Cortex of kidney (tissue), 1 donor: ENCODE measurements at places on chromosomes 12 and 14.

DNA sequence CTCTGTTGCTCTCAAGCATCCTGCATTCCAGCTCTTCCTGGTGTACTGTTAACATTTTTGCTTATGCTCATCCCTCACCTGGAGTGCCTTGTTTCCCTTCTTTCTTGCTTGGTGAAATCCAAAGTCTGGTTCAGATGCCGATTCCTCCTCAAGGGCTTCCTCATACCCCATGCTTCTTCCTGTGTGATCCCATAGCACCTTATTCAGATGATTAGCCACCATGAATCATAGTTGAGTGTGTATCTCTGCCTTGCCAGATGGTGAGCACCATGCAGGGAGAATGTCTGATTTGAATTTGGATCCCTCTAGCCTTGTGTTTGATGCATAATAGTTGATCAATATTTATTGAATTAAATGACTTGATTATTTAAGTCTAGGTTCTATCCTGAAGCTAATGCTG lies 39.4 kb upstream of the ANO4 start:
- DNase-seq: no peak

DNA sequence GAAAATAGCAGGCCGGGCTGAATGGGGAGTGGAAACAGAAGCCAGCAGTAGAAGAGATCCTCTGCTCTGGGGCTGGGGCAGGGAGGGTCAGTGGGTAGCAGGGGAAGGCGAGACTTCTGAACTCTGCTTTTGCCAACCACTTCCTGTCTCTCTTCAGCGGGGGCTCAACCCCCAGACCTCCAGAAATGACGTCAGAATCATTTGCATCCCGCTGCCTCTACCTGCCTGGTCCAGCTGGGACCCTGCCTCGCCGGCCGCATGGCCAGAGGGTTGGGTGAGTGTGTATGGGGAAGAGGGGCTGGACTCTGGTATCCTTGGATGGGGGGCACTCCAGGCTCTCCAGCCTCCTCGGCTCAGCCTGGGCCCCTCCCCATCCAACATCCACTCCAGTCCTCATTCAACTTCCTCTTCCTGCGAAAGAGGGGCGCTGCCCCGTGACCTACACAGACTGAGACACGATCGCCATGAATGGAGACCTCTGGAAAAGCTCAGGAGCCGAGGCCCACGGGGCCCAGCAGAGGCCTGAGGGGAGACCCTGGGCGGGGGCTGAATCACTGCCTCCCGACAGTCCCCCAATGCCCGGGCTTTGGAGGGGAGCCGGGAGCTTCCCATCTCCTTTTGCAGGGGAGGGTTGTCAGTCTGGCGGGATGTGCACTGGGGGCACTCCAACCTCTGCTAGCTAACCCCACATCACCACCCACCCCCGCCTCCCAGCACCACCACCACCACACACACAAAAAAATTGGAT lies 458 bp upstream of the HOXC4 start:
- DNase-seq: no peak

DNA sequence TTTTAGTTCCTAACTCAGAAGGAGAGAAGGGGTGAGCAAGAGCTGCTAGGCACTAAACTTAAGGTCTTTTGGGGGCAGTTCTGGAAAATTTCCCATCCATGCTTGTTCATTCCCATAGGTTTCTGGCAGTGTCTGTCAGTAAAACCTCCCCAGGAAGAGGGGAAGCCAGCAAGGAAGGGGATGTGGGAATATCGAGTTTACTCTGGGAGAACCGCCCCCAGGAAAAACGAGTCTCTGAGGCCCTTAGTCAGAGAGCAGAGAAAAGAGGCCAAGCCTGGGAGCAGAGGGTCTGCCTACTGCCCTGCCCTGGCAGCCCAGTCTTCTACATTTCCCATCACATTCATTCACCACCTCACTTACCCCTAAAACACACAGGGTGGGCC lies 55.9 kb downstream of the TMCC3 start:
- DNase-seq: no peak

DNA sequence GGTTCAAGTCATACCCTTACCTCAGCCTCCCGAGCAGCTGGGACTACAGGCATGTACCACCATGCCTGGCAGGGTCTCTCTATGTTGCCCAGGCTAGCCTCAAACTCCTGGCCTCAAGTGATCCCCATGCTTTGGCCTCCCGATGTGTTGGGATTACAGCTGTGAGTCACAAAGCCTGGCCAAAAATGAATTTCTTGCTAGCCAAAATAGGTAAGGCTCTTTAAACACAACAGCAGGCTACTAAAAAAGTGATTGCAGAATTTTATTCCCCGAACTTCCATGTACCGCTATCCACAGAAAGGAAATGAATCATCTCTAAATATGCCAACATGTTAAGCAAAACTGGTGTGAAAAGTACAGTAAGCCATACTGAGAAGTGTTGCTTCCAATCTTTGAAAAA lies 50.6 kb downstream of the WDHD1 start:
- DNase-seq: no peak
